ENCODE measurements at places on chromosomes 16 and 17.

- no peak for DNase-seq
Measured at GRCh38 chr17:20299013-20299412, 168.3 kb downstream of the LGALS9B start.

DNA sequence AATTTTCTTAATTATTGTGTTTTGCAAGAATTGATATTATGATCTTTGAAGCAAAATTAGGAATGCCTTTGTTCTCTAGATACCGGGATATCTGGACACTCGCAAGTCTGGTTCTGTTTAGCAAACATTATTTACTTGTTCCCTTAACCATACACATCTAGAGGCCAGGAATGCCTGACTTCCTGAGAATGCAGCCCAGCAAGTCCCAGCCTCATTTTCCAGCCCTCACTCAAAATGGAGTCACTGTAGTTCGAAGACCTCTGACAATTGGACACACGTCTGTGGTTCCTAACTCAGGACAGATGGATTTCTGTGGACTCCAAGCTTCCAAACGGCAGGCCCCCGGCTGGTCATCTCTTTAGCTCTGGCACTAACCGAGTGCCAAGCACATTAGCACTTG is 355.4 kb upstream of the RBFOX1 start:
- DNase-seq = no peak

DNA sequence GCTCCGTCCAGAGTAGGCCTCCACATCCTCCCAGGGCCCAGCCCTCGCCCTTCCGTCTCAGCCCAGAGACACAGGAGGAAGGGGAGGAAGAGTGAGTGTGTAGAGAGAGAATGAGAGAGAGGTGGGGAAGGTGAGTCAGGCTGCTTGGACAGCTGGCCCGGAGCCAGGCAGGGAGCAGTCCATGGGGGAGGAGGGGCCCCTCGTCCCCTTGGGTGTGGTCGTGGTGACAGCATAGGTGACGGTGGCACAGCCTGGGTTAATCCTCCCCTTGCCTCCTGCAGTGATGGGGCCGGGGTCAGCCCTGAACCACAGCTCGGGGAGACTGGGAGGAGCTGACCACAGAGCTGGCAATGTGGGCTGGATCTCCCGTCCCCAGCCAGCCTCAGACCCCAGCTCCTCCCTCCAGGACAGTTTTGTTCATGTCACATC is 36.5 kb downstream of the FA2H start:
- no peak for DNase-seq

GRCh38 chr16:10878644-10879501 is 1.9 kb downstream of the CIITA start:
- DNase-seq = no peak

DNA sequence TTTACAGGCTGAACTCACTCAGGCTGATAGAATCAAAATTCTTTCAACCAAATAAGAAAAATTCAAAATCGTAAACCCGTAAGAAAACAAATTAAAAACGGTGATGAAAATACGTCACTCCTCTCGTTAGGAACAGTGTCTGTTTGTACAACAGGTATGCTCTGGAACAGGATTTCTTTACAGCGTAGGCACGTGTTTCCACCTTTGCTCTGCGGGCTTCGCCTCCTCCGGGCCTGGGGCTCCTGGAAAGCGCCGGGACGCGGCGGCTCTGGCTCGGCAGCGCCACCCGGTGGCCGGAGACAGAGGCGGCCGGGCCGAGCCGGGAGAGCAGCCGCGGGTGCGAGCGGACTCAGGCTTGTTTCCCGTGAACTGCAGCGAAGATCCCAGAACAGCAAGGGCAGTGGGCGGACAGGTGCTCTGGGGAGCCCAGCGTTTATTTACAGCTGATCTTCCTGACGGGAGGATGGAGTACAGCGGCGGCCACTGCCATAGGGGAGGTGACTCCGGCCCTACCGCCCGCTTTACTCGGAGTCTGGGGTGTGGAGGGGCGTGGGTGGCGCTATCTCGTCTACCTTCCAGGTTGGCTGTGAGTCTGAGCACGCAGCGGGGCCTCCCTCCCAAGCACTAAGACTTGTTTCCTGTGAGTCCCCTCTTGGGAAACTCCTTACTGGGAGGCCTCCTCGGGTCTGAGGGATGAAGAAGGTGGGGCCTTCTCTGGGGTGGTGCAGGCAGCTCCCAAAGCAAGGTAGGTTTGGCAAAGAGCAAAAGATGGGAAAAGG is 40.5 kb upstream of the ATP2A3 start:
- DNase-seq = peak; percentile 47

Measured in activated CD4-positive, alpha-beta T cell treated with anti-CD3 and anti-CD28 coated beads for 24 hours (primary cell).